ENCODE measurements at places on chromosomes 13 and 19. TPM values are rescaled to one million over a fixed set of nuclear protein-coding genes. Genes with fewer than 3 reads are reported as not detected.

Gene FSD1
- 14.7 TPM for total RNA-seq

Gene PHLDB3
- 3.7 TPM for total RNA-seq

Gene ZNF415
- 4.8 TPM for total RNA-seq

Gene ZNF260
- 9.1 TPM for total RNA-seq

Gene MAU2
- total RNA-seq, result 30.2 TPM

Gene FAM174C
- 108 TPM for total RNA-seq

Gene CYP2A7
- total RNA-seq, result not detected

Gene DOCK6
- total RNA-seq, result 1.8 TPM

Gene MBD3
- 116 TPM for total RNA-seq

Gene SGCG
- total RNA-seq, result not detected

Gene ANKRD24
- total RNA-seq, result 0.12 TPM

Gene CEACAM7
- not detected for total RNA-seq

Gene SYNGR4
- not detected for total RNA-seq

Gene SCEL
- not detected for total RNA-seq

Gene SOX1
- not detected for total RNA-seq

Gene ZNF563
- total RNA-seq, result 0.42 TPM

Gene PCP2
- not detected for total RNA-seq

Gene PROZ
- total RNA-seq, result not detected

Gene KLK5
- total RNA-seq, result not detected

Gene KLK14
- not detected for total RNA-seq

Gene ZNF600
- total RNA-seq, result 7.4 TPM

Gene APLP1
- total RNA-seq, result 51.5 TPM

Gene PRRG2
- total RNA-seq, result 0.17 TPM

Gene ZNF726
- 8.2 TPM for total RNA-seq

Gene ZSCAN1
- total RNA-seq, result not detected

Gene LYPD5
- total RNA-seq, result 2.1 TPM
